Stimulated activated CD4-positive, alpha-beta T cell treated with anti-CD3 and anti-CD28 coated beads, Interleukin-2, amount 100 ng/mL, for 48 hours (primary cell): ENCODE measurements at places on chromosomes 3 and 15.

DNA sequence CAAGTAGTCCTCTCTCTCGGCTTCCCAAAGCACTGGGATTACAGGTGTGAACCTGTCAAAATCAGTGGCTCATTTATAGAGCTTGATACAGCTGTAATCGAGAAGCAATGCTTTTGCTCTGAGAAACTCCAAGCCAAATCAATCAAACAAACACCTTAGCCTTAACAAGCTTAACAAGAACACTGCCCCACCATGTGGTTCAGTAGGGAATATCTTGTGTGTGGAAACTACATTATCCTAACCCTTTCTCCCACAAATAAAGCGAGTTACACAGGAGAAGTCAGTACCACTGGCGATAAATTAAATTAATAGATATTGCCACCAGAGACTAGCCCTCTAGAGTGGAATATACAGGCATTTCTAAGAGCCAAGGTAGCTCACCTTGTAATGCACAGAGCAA, 13.9 kb downstream of the CDAN1 start:
- DNase-seq, result no peak

GRCh38 chr3:177924261-177924660, 612.0 kb upstream of the KCNMB2 start:
- no peak for DNase-seq

- DNase-seq, result no peak
These were observed 3.0 kb upstream of the NGRN start for GRCh38 chr15:90262426-90262825.

GRCh38 chr3:29677421-29677820, 396.6 kb downstream of the RBMS3 start:
- DNase-seq, result no peak

DNA sequence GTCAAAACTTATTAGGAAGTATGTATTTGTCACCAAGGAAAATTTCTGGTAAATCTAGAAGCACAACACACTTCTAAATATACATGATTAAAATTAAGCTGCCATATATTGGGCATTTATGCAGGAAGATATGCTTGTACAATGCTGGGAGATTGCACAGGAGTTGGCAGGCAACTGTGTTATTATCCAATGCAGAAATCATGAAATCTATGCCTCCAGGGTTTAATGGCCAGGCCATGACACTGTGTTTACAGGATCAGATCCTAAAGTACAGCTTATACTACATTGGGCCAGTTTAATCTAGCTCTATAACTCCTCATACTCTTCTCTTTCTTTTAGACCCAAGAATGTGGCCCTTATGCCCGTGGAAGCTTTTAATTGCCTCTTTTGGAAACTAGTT, 391.4 kb upstream of the DPH6 start:
- DNase-seq, result no peak

DNA sequence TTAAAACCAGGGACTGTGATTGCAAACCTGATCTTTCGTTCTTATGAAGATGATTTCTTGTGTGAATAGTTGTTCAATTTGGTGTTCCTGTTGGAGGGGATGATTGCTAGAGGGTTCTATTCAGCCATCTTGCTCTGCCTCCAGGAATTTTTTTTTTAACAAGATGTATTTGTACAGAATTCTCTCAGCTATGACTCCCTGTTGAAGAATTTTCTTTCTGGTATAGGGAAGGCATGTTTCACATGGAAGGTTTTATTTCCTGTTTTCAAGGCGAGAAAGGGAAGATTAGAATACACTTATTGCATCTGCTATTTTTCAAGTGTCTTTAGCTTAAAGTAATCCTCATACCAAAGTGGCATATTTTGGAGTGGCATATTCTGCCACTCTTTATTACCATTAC, 5.6 kb upstream of the LRRC34 start:
- no peak for DNase-seq

DNA sequence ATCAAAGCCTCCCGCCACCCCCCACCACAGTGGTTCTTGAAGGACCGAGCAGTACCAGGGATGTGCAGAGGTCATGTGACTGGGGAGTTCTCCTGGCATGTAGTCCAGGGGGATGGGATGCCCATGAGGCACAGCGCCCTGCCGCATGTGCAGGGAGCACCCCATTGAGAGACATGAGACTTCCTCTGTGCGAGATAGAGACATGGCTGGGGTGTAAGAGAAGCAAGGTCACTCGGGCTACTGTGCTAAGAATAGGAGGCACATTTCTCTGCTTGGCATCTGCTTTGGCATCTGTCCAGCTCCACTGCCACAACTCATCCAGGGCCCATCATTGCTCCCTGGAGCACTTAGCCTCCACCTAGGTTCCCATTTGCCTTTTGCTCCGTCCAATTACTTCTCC, 2.4 kb upstream of the CYP1A1 start:
- DNase-seq, result no peak

GRCh38 chr3:114405202-114405990, 111.6 kb downstream of the TIGIT start:
- DNase-seq, result no peak

- no peak for DNase-seq
These were observed at the start of gene SEMA3B for GRCh38 chr3:50268703-50269451. Gene SEMA3B, plus strand, starts transcription at chr3:50269147. Its CDS starts 94 bp downstream, at chr3:50269241.

DNA sequence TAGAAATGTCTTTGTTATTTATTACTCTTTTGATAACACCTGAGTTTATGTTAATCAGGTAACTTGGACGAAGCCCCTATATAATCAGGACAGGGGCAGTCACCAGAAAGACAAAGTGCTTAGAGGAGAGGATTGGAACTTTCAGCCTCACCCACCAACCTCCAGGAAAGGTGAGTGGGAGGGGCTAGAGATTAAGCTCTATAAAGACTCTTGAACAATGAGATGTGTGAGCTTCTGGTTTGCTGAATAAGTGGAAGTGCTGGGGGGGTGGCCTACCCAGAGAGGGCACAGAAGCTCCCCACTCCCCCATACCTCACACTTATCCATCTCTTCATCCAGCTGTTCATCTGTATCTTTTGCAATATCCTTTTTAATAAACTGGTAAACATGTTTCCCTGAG, 73.9 kb downstream of the TTBK2 start:
- no peak for DNase-seq

DNA sequence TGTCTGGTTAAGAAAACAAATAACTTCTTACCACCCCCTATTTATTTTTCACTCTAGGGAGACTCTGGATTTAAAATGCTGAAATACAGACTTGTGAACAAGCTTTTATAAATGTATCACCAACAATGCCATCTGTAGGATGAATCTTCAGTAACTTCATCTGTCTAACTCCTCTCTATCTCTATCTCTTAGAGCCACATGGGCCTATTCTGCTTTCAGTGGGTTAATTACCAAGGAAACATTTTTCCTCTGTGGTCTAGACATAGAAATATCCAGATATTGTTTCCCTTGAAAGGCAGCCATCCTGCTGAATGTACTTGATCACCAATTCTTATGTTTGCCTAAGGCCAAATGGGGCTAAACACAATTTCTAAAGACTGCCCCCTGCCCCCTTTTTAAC, 167.6 kb upstream of the COL8A1 start:
- DNase-seq, result no peak

DNA sequence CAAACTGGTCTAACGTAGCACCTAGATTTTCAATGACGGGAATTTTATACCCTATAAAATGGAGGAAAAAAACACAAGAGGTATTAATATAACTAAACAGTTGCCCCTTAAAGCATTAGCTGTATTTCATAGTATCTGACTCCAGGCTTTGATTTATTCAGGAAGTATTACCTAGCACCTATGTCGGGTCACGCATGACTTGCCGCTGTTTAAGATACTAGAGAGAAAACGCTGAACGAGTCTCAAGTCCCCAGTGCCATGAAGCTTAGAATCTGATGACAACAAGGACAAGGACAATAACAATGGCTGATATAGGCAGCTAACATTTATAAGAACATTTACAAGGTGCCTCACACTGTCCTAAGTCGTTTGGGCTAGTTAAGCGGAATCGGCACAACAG, 1.9 kb downstream of the SNRPA1 start:
- DNase-seq, result no peak

DNA sequence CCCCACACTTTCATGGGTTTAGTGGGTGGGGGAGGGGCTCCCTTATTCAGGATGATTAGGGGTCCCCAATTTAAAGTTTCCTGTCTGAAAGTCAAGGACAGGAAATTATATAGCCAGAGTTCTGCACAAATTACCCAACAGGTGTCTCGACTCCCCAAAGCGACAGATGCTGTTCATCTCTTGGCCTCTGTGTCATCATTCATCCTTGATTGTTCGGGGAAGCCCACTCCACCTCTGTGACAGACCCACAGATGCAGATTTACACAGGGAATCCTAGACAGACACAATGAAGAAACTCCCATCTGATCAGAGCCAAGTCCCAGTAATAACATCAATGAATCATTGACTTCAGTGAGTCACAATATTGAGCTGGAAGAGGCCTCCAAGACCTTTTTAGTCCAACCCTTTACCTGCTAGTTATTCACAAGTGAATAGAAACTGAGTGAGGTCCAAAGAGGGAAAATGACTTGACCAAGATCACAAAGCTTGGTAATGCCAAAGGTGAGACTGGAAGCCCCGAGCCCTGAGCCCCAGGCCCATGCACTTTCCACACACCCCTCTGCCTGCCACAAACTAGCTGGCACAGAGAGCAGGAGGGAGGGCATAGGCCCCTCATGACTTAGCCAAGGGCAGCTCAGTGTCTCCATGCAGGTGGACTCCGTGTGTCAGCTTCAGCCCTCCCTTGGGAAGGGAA, 7.9 kb upstream of the SRP14 start:
- no peak for DNase-seq

DNA sequence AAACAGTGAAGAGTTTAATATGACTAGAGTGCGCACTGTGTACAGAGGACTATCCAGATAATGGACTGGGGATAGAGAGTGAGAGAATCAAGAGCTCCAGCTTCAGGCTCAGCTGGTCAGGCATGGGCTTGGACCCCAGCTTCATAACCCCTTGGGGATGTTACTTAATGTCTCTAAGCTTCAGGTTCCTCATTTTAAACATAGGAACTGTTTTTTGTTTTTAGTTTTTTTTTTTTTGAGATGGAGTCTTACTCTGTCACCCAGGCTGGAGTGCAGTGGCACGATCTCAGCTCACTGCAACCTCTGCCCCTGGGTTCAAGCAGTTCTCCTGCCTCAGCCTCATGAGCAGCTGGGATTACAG, 9.9 kb upstream of the BRPF1 start:
- no peak for DNase-seq

DNA sequence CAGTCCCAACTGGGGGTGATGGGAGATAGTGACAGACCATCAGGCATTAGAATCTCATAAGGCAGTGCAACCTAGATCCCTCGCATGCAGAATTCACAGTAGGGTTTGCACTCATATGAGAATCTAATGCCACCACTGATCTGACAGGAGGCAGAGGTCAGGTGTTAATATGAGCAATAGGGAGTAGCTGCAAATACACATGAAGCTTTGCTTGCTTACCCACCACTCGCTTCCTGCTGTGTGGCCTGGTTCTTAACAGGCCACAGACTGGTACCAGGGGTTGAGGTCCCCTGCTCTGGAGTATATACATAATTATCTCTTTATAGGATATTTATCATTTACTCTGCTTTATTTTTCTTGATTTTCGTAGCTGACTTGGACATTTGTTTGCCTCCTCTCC, 36.0 kb upstream of the ZMAT3 start:
- no peak for DNase-seq

DNA sequence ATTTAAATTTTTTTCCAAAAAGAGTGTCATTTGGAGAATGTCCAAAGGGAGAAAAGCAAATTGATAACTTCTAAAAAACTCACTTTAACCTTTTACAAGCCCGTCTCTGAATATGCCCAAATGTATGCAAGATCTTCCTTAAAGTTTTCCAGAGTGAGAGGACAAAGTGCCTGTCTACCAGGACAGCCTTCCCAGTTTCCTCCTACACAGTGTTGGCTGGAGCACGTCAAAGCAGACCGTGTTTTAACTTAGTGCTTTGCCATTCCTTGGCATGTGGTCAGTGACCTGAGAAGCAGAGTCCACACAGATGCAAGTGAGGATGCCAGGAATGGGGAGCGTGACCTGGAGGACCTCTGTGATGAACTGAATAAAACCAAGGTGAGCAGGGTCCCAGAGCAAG, 245.7 kb downstream of the FAM43A start:
- no peak for DNase-seq

GRCh38 chr15:41501191-41501917, 7.7 kb downstream of the ITPKA start:
- DNase-seq, result no peak

DNA sequence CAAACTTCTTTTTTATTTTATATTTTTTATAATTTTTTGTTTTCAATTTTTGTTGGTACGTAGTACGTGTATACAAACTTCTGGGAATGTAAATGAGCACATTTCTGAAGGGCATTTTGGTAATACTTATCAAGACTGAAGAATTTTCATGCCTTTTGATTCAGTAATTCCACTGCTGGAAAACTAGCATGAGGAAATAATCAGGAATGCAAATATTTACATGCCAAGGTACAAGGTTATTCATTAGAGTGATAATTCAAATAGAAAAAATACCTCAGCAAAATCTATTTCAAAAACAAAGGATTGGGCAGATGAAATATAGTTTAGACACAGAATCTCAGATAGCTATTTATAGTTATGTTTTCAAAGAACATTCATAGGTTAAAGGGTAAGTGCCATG, 128.7 kb downstream of the DMXL2 start:
- DNase-seq, result no peak

GRCh38 chr15:90049666-90050604, 48.8 kb downstream of the ZNF710 start:
- no peak for DNase-seq

GRCh38 chr15:58374147-58374546, 57.6 kb upstream of the LIPC start:
- no peak for DNase-seq

DNA sequence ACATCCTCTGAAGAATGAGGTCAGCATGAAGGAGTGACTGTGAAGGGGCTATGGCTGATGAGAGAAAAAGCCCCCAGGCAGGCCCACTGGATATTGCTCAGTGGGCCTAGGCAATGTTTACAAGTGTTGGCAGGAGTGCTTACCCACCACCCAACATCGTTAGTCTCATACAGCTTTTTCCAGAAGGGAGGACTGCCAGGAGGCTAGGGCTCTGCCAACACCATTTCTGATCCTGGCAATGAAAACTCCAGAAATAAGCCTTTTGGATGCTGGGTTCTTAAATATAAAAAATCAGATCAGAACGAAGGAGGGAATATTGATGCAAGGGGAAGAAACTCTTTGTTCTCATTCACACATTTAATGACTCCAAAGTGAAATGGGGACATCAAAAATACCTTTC, 189.1 kb downstream of the DCLK3 start:
- no peak for DNase-seq

- no peak for DNase-seq
These were observed 224.8 kb downstream of the RPLP1 start for GRCh38 chr15:69677403-69677802.
